Ovary (tissue), 10 donors: ENCODE measurements at places on chromosomes 5 and 9. TPM values are rescaled to one million over a fixed set of nuclear protein-coding genes. Genes with fewer than 3 reads are reported as not detected.
A peak's percentile ranks its signal among the peaks of the same experiment; 100 is the strongest.

- no peak overlapping the region for H3K27ac ChIP-seq
- H3K36me3 ChIP-seq: no peaks in the 10 kb centered on the region
- no peak for DNase-seq
- no peaks in the 10 kb centered on the region for H3K27me3 ChIP-seq
These were observed 38.7 kb upstream of the SEMA4D start for GRCh38 chr9:89536600-89536999.

GRCh38 chr9:3150074-3150473, 306.2 kb upstream of the PUM3 start:
- H3K27me3 ChIP-seq: no peaks in the 10 kb centered on the region
- H3K27ac ChIP-seq: no peak overlapping the region
- no peaks in the 10 kb centered on the region for H3K36me3 ChIP-seq
- no peak for DNase-seq

DNA sequence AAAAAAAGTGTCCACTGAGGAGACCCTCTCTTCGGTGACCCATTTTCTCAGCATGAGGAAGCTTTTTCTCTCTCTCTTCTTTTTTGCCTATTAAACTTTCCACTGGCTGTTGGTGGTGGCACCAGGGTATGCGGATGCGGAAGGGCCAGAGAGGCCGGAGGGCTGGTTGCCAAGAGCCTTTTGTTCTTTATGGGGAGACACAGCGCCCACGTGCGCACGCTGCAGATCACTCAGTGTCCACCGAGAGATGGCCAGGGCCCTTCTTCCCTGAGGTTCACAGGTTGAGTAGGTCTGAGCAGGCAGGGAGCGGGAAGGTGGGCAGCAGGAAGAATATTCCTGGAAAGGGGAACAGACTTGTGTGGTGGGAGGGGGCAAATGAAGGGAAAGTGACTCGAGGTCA, 69.1 kb downstream of the STK10 start:
- H3K36me3 ChIP-seq: no peaks in the 10 kb centered on the region
- H3K4me1 ChIP-seq: peaks cover 2% of the 10 kb centered on the region

DNA sequence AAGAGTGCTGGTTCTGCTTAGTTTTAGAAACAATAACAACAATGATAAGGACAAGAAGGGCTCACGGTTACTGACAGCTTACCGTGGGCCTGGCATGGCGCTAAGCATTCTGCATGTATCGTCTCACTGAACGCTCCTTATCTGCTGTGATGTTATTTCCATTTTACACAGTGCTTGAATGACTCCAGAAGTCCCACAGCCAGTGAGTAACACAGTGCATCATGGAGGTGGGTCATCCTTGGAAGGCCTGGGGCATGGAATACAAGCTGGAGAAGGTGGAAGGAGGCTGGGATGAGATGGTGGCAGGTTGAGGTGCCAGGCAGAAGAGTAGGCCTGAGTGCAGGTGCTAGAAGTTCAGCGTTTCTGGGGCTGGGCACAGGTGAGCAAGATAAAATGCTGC, 36.5 kb upstream of the FAT2 start:
- no peak overlapping the region for H3K27ac ChIP-seq
- H3K36me3 ChIP-seq: no peaks in the 10 kb centered on the region
- H3K4me1 ChIP-seq: peaks cover 5% of the 10 kb centered on the region
- H3K27me3 ChIP-seq: no peaks in the 10 kb centered on the region
- H3K4me3 ChIP-seq: no peak overlapping the region

GRCh38 chr9:3894772-3895171, 369.0 kb upstream of the RFX3 start:
- H3K27ac ChIP-seq: no peak overlapping the region
- DNase-seq: no peak
- H3K4me1 ChIP-seq: no peaks in the 10 kb centered on the region
- H3K27me3 ChIP-seq: no peaks in the 10 kb centered on the region
- H3K36me3 ChIP-seq: no peaks in the 10 kb centered on the region

- H3K36me3 ChIP-seq: no peaks in the 10 kb centered on the region
- H3K27me3 ChIP-seq: no peaks in the 10 kb centered on the region
- no peak overlapping the region for H3K4me3 ChIP-seq
- peak overlapping the region; percentile 54 for H3K27ac ChIP-seq
These were observed 196.4 kb downstream of the TLE4 start for GRCh38 chr9:79768194-79768593.

- H3K4me3 ChIP-seq: no peak overlapping the region
- no peaks in the 10 kb centered on the region for H3K4me1 ChIP-seq
- no peak overlapping the region for H3K27ac ChIP-seq
- no peaks in the 10 kb centered on the region for H3K27me3 ChIP-seq
- H3K36me3 ChIP-seq: no peaks in the 10 kb centered on the region
- no peak for DNase-seq
These were observed 33.2 kb downstream of the UGT3A2 start for GRCh38 chr5:36033486-36033885.

GRCh38 chr9:13461414-13461991, 182.0 kb upstream of the MPDZ start:
- H3K36me3 ChIP-seq: no peaks in the 10 kb centered on the region
- no peak for DNase-seq
- no peak overlapping the region for H3K4me3 ChIP-seq
- H3K27me3 ChIP-seq: no peaks in the 10 kb centered on the region

DNA sequence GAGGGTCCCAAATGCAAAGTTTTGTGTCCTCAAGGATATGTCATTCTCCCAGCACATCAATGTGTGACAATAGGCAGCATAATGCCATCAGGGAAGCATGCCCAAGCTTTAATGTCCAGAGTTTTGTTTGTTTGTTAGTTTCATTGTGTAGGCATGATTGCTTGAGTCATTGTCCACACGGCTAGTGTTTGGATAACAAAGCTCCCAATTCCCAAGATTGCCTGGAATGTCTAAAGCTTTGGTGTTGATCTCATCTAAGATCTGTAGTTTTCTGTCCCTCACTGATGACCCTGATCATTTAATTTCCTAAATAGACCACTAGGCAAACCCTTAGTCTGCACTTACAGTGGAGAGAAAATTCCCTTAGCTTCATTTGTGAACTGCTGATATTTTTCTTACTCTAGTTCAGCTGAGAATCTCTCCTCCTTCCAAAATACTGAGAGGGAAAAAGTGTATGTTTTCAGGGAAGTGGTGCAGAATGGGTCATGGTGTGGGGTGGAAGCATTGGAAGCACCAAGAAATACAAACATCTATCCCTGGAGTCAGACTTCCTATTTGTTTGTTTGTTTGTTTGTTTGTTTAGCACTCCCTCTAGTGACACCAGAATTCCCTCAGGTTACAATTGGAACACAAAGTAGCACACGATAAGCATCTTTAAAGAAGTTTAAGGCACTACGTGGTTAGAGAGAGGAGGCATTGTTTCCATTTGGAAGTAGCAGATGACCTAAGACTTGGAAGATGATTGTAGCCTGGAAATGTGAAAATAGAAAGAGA, 127.1 kb downstream of the PRDM6 start:
- peaks cover 2% of the 10 kb centered on the region for H3K4me1 ChIP-seq
- no peaks in the 10 kb centered on the region for H3K27me3 ChIP-seq
- no peak overlapping the region for H3K4me3 ChIP-seq
- H3K36me3 ChIP-seq: no peaks in the 10 kb centered on the region
- no peak overlapping the region for H3K27ac ChIP-seq

GRCh38 chr5:71014176-71014575, 11.0 kb downstream of the NAIP start:
- H3K4me1 ChIP-seq: no peaks in the 10 kb centered on the region
- no peak for DNase-seq
- H3K36me3 ChIP-seq: no peaks in the 10 kb centered on the region

- no peak overlapping the region for H3K27ac ChIP-seq
- no peak for DNase-seq
- H3K27me3 ChIP-seq: no peaks in the 10 kb centered on the region
- peaks cover 11% of the 10 kb centered on the region for H3K4me1 ChIP-seq
These were observed 40.1 kb downstream of the CCNJL start for GRCh38 chr5:160272264-160272663.

DNA sequence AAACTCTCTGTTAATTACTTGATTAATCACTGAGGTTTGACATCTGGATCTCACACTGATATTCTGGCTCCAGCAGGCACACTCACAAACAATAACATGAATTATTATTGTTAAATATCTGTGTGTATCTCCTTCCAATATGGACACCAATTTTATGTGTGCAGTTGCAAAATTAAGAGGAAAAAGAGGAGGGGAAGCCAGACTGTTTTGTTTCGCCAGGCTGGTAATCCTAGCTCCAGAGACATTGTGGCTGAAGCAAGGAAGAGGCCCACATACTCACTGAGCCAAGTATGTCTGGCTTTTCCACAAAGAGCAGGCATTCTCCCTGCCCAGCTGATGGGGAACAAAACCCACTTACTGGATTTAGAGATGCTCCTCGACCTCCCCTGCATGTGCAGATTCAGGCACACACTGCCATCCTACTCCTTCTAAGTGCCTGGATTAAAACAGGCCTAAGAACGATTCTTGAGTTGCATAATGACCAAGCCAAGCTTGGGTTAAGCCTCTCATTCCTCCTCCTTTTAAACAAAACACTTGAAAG, 181.9 kb downstream of the ESM1 start:
- H3K27me3 ChIP-seq: no peaks in the 10 kb centered on the region
- DNase-seq: no peak
- no peak overlapping the region for H3K27ac ChIP-seq
- no peak overlapping the region for H3K4me3 ChIP-seq
- no peaks in the 10 kb centered on the region for H3K36me3 ChIP-seq

GRCh38 chr5:140207250-140207964, 32.4 kb downstream of the CYSTM1 start:
- no peak overlapping the region for H3K4me3 ChIP-seq
- H3K27ac ChIP-seq: no peak overlapping the region
- H3K27me3 ChIP-seq: no peaks in the 10 kb centered on the region
- no peak for DNase-seq

GRCh38 chr9:31185831-31186230, 1198.6 kb upstream of the ACO1 start:
- H3K4me1 ChIP-seq: no peaks in the 10 kb centered on the region
- H3K36me3 ChIP-seq: no peaks in the 10 kb centered on the region
- H3K4me3 ChIP-seq: no peak overlapping the region
- no peaks in the 10 kb centered on the region for H3K27me3 ChIP-seq

DNA sequence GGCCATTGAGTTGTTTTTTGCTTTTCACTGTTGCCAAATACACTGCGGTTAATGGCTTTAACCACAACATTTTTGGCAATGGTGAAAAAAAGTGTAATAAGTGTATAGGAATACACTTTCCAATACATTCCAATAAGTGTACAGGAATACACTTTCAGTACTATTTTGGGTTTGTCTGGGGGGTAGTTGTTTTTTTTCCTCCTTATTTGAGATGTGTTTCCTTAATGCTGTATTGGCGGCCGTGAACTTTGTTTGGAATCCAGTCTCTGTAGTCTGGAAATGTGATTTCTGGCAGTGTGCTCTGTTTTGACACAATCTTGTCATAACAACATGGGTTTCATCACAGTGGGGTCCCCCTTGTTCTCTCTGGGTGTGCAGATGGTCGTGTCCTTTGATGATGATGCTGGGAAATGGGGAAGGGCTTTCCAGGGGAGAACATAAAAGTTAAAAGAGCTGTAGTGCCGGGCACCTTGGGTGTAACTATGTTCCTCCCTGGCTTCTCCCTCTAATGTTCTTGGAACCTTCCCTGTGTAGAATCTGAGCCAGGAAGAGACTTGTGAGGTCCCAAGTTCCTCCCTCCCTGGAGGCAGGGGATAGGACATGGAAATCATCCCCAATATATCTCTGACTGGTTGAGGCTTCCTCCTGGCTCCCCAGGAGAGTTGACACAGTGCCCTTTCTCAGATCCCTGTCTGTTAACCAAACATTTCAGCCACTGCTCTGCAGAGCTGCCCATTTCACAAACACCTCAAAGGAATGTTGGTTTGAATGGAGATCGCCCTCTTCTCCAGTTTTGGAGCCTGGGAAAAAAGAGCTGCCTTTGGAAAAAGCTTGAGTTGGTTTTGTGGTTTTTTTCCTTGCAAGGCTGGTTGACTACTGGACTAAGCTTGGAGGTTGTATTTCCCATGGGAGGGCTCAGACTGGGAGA, 44.8 kb downstream of the RCL1 start:
- no peaks in the 10 kb centered on the region for H3K27me3 ChIP-seq
- H3K4me1 ChIP-seq: peaks cover 31% of the 10 kb centered on the region
- peak overlapping the region; percentile 26 for H3K27ac ChIP-seq
- peak; percentile 31 for DNase-seq

- no peaks in the 10 kb centered on the region for H3K4me1 ChIP-seq
- DNase-seq: no peak
- H3K27ac ChIP-seq: no peak overlapping the region
- no peaks in the 10 kb centered on the region for H3K36me3 ChIP-seq
- no peak overlapping the region for H3K4me3 ChIP-seq
These were observed 443.4 kb downstream of the DTWD2 start for GRCh38 chr5:118544887-118545449.

DNA sequence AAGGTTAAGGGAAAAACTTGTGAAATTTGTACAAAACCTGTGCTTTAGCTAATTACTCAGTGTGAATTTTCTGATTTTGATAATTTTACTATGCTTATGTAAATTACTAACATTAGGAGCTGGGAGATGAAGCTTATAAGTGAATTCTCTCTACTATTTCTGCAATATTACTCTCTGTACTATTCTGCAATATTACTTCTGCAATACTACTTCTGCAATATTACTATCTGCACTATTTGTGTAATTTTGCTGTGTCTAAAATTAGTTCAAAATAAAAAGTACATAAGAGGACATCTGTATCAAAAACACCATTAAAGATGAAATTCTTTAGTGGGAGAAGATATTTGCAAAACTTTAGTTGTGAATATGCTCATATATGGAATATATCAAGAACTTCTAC, 62.9 kb downstream of the C9 start:
- H3K27me3 ChIP-seq: no peaks in the 10 kb centered on the region
- no peaks in the 10 kb centered on the region for H3K36me3 ChIP-seq
- no peak for DNase-seq
- H3K27ac ChIP-seq: no peak overlapping the region
- no peak overlapping the region for H3K4me3 ChIP-seq

DNA sequence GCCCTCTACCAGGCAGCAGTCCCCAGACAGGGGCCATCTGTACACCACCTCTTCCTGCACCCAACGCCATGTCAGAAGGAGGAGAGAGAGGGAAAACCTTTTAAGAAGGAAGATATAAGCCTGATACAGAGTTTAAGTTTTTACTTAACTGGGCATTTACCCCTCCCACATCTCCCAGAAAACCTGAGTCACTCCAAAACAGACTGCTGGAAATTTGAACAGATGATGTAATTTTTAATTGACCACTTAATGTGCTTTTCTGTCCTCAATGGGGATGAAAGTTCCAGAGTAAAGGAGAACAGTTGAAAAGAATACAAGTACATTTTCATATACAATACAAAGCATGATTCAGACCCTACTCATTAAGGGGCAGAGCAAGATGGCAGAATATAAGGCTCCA, 63.9 kb downstream of the TTC39B start:
- no peaks in the 10 kb centered on the region for H3K36me3 ChIP-seq
- H3K4me3 ChIP-seq: no peak overlapping the region
- DNase-seq: no peak
- no peak overlapping the region for H3K27ac ChIP-seq

GRCh38 chr9:2138646-2139045, 123.5 kb downstream of the SMARCA2 start:
- no peaks in the 10 kb centered on the region for H3K36me3 ChIP-seq
- no peak overlapping the region for H3K4me3 ChIP-seq
- peaks cover 5% of the 10 kb centered on the region for H3K4me1 ChIP-seq
- no peak for DNase-seq
- no peaks in the 10 kb centered on the region for H3K27me3 ChIP-seq

The C1QTNF2 gene
- 1.4 TPM for total RNA-seq

The ASPN gene
- 12.9 TPM for total RNA-seq

The SERF1B gene
- 16.0 TPM for total RNA-seq

The SLC9A3 gene
- 1.7 TPM for total RNA-seq

The STKLD1 gene
- 1.4 TPM for total RNA-seq

The CACNA1B gene
- 0.30 TPM for total RNA-seq

The AIF1L gene
- 2.4 TPM for total RNA-seq

The URM1 gene
- total RNA-seq: 49.6 TPM

The G3BP1 gene
- total RNA-seq: 70.2 TPM

The EQTN gene
- 0.92 TPM for total RNA-seq

The SLC34A3 gene
- not detected for total RNA-seq

The QRFP gene
- total RNA-seq: not detected

The SPOCK1 gene
- total RNA-seq: 2.0 TPM
